ENCODE measurements at places on chromosomes 4 and X. TPM values are rescaled to one million over a fixed set of nuclear protein-coding genes. Genes with fewer than 3 reads are reported as not detected.

Gene CNKSR2
- total RNA-seq = 14.4 TPM

Gene C4orf36
- not detected for total RNA-seq

Gene SLC34A2
- total RNA-seq = not detected

Gene TRIM75
- total RNA-seq = not detected

Gene TBX22
- not detected for total RNA-seq

Gene MAGEE2
- total RNA-seq = not detected

Gene TIMP1
- total RNA-seq = 38.5 TPM

Gene BEX2
- total RNA-seq = 49.3 TPM

Gene ARAP2
- total RNA-seq = 63.4 TPM

Gene GASK1B
- total RNA-seq = 0.22 TPM

Gene KCNIP4
- total RNA-seq = not detected

Gene RIPPLY1
- not detected for total RNA-seq

Gene PABPC5
- total RNA-seq = not detected

Gene TMEM31
- total RNA-seq = not detected

Gene HSPA4L
- not detected for total RNA-seq

Gene PRRG1
- total RNA-seq = not detected

Gene SOX3
- total RNA-seq = not detected

Gene CXorf49
- not detected for total RNA-seq

Gene ASB5
- total RNA-seq = not detected

Gene IRAK1
- 67.4 TPM for total RNA-seq

Gene TLR3
- 0.28 TPM for total RNA-seq

Gene SORCS2
- total RNA-seq = not detected

Gene TRO
- total RNA-seq = 1.0 TPM

Gene ZIC3
- total RNA-seq = not detected

Gene PABPC1L2B
- not detected for total RNA-seq
